ENCODE measurements at places on chromosomes 3 and 15.
A peak's percentile ranks its signal among the peaks of the same experiment; 100 is the strongest.

DNA sequence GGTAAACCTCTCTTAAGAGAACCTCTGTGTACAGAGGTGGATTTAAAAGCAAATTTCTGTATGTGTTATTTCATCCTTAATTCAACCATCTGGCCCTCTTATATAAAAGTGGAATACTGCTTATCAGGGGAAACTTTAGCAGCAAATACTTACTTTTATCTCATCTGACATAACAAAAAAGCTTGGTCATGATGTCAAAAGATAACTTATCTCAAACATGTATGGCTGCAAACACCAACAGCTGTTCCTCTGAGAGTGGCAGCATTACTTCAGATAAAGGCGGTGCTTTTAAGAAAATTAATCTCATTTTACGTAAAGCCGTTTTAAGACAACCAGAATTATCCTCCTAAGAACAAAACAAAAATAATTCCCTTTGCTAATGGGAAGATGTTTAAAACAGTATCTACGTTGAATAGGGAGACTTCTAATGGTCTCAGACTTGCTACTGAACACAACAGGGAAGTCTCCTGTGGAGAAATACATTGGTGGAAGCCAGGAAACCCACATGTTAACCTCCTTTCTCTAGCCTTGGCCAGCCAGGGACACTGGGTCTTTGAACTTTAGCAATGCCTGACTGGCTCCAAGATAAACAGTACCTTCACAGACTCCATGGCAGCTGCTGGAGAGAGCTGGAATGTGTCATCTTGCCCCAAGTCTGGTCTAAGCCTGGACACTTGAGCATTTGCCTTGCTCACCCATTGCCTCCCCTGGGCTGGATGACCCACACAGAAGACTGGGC lies 18.1 kb downstream of the ARRDC4 start:
- no peak for DNase-seq

GRCh38 chr3:138862924-138863775 lies 28.4 kb upstream of the PIK3CB start:
- no peak for DNase-seq

DNA sequence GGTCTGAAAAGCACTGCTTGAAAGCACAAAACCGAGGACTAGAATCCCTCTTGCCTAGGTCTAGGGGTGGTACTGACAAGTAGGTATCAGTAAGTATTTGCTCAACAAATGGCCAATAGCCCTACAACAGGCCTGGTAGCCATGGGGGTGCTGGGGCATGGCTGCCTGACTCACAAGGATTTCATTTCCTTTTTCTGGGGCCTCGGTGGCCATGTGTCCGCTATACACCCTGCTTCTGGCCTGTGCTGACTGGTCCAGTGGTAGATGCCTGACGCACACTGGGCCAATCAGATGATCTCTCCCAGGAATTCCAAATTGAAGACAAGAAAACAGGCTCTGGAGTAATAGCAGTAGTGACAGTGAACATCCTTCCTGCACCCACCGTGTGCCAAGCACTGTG lies 29.4 kb downstream of the MELTF start:
- no peak for DNase-seq

DNA sequence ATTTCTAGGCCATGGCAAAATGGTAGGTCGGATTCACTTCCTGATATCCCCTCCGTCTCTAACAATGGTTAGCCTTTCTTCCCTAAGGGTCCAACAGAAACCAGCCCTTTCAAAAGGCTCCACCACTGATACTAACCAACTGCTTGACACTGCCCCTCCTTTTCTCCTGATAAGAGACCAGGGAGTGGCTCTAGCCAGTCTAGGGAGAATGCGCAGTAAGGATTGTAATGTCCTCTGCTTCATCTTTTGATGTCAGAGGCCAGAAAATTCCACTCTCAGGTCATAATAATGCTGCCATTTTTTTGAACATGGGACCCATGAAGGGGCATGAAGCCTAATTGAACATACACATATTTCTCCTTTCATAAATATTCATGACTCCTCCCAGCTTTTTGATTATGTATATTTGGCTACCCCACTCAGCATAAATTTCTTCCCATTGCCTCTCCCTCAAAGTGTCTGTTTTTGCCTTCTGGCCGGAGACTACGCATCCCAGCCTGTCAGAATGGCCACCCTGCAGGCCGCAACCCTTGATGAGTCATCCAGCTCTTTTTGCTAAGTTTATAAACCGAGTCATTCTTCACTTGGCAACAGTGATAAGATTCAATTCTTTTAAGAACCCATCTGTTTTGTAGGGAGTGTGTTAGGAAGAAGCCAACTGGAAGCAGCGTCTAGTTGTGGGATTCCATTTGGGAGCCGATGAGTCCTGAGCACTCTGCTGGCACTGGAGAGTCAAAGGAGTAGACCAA lies 189.0 kb upstream of the MCTP2 start:
- DNase-seq = no peak

- DNase-seq = no peak
Measured at GRCh38 chr15:68433551-68433950, 1.6 kb upstream of the ITGA11 start.

DNA sequence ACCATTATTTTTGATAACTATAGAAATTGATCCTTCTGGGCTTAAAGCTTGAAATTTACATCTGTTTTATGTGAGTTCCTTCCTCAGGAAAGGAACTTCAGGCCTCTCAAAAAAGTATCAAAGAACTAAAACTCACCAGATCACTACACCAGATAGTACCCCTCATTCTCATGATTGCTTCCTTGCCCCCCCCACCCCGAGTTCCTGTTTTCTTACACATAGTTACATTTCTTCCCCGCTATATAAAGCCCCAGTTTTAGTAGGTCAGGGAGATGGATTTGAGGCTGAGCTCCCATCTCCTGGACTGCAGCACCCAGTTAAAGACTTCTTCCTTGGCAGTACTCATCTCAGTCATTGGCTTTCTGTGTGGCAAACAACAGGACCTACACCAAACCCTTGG lies 80.3 kb upstream of the HRH1 start:
- no peak for DNase-seq

DNA sequence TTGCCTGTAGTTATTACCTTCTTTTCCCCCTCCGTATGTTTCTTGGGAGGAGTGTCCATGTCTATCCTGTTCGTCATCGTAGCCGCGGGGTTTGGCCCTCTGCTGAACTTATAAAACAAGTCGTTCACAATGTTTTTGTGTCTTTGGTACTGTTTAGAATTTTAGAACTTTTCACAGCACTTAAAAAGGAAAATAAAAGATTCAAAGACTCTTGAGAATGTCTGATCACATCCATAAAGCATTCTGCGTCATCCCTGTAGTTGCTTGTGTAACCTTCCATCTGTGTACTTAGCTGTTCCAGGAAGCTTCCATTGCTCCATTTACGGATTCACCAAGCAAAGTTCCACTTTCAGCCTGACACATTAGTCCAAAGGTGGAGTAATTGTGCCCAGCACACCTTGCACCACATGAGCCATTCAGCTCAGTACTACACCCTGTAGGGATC lies 677.1 kb upstream of the NR2F2 start:
- no peak for DNase-seq

- DNase-seq = no peak
Measured at GRCh38 chr3:89570465-89570864, 463.0 kb downstream of the EPHA3 start.

DNA sequence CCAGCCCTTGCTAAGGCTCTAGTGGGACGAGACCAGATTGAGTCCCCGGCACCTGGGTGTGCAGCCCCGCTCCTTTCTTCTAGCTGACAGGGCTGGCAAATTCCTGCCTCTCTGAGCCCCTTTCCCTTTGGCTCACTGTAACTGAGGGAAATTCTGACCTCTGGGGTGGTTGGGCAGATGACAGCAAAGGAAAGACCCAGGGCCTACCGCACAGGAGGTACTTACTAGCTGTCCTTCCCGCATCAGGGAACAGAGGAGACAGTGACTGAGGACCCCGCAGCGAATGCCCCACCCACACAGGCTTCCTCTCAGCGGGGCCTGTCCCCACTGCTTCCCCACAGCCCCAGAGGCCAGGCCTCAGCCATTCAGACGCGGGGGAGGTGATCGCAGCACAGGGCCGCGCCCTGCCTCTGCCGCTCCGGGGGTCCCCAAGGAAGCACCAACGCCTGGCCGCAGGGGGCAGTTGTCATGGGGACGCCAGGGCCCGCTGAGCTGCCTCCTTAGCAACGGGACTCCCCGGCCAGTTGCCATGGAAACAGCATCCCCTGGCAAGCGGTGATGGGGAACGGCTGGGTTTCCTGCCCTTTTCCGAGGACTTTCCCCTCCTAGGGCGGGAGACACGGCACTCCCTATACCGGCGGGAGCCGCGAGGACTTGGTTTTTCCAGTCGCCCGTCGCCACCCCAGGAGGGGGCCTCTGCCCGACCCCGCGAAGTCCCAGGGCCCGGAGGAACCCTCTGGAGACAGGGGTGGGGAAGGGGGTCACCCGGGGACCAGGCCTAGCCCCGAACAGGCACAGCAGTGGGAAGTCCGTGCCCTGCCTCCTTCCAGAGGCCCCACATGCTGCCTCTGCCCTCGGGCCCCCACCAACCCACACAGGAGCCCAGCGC lies 50.1 kb downstream of the HCN4 start:
- peak; percentile 16 for DNase-seq

DNA sequence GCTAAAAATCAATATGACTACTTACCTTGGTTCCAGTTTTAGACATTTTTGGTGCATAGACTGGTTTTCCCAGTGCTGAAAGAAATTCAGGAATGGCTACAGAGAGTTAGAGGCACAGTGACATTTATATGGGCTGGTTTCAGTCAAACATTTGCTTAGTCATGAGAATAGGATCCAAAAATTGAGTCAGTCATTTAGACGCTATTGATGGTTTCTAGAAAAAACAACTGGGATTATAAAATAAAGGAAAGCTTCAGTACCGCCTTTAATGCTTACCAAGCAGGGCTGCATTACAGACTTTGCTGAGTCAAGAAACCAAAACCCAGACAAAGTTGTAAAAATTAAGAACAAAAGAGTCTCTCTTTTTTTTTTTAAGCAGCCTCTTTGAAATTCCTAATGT lies at the start of gene CRYGS:
CRYGS (minus strand) TSS at position 100 of the 400 bp plus-strand sequence; CDS start at position 46, 54 bp downstream.
- DNase-seq = no peak

GRCh38 chr3:120331076-120331475 lies 18.1 kb downstream of the LRRC58 start:
- no peak for DNase-seq

DNA sequence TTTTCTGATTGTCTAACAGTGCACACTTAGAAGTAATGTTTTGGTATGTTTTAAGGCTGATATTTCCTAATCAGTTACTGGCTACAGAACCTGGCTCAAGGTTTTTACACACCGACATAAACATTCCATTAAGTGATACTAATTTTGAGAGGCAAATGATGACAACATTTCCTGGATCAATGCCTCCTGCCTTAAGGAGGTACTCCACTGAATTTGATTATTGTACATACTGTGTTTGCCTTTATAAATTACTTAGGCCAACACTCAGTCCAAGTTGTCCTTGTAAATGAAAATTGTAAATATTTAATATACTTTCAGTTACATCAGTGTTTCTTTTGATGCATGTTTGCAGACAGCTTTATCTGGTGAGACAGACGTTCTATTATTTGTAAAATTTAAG lies 24.2 kb upstream of the LXN start:
- no peak for DNase-seq

- DNase-seq = no peak
Measured at GRCh38 chr3:51605938-51606337, 65.1 kb upstream of the TEX264 start.

Measured in right renal pelvis (tissue), 4 donors.